T-helper 9 cell (primary cell): ENCODE measurements at places on chromosomes 5 and 9.

DNA sequence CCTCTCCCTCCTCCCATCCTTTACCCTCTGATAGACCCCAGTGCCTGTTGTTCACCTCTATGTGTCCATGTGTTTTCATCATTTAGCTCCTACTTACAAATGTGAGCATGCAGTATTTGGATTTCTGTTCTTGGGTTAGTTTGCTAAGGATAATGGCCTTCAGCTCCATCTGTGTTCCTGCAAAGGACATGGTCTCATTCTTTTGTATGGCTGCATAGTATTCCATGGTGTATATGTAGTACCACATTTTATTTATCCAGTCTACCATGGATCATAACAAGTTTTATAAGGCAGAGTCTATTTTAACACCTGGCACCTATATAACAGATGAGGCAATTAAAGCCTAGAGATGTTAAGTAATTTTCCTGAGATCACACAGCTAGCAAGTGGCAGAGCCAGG lies 7.4 kb downstream of the YTHDC2 start:
- no peak for DNase-seq

DNA sequence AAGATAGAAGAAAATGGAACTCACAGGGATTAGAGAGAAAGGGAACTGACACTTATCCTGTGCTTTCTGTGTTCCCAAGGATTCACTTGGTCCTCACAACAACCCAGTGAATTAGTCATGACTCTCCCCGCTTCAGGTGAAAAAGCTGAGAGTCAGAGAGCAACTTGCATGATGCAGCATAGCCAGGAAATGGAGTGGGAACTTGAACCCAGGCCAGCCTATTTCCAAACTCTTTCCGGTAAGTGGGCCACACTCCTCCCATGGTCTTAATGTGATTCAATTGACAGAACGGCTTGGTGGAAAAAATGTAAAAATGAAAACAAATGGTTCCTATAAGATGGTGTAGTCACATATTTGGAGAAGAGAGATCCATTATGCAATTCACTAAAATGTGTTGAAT lies 45.9 kb upstream of the CEMIP2 start:
- DNase-seq = no peak

DNA sequence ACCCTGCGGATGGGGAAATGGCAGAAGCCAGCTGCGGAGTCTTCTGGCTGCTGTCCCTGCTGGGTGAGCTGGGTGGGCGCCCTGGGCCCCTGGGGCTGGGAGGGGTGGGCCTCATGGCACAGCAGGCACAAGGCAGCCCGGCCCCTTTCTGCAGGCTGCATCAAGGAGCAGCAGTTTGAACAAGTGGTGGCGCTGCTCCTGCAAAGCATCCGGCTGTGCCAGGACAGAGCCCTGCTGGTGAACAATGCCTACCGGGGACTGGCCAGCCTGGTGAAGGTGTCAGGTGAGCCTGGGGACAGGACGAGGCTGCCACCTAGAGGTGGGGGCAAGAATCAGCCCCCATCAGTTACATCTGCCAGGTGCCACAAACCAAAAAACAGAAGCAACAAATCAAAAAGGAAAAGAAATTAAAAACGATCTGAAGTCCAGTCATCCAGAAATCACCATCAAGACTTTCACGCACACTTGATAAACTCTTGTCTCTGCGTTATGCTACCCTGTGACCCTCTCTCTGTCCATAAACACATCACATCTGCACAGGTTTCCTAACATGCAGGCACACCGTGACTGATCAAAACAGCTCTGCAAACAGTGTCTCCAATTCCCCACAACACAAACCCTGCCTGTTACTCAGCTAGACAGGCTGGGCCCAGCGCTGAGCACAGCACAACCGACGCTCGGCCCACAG lies 13.9 kb downstream of the REXO4 start:
- peak; percentile 54 for DNase-seq

DNA sequence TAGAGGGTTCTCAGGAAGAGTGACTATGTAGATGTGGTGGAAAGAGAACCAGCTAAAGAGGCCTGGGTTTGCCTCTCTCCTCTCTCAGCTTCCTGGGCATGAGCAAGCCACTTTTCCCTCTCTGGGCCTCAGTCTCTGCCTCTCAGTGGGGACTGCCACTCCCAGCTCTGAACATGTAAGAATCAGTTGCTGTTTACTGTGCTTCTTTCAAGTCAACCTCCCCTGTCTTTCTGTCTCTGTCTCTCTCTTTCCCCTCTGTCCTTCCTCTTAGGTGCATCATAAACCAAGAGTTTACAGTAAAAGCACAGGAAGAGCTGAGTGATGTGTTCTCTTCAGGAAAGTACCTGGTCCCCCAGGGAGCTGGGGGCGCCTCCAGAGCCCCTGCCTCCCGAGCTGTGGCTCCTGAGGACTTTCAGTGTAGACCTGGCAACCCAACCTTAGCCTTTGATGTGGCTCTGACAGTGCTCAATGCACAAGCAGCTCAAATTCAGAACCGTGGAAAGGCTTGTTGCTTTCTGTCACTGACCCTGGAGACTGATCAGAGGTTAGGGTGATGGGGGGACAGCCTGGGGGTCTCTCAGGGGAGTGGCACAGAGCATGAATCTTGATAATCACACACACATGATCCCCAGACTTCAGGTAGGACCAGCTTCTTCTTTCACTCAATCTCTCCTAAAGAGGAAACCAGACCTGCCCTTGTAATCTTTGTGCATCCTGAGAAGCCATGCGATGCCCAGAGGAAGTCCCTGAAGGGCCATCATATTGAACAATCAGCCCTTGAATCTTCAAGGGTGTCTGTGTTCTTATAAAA lies 59.4 kb upstream of the TNFSF8 start:
- DNase-seq = no peak

DNA sequence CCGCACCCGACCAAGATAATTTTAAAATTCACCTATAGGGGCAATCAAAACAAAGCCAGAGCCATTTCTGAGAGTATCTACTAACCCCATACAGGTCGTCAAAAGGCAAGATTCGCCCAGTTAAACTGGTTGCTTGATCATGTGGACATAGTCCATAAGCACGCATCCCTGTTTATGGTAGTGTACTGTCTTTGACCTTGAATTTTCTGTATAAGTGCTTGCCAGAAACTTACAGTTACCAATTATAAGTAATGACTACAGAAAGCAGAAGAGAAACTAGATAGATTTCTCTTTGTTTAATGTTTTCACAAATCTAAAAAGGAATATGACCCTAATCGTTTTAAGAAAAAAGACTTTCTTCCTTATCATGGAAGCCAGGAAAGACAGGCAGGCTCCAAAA lies 25.6 kb downstream of the SLC31A1 start:
- DNase-seq = no peak

- no peak for DNase-seq
Measured at GRCh38 chr5:86684222-86684621, 66.5 kb downstream of the COX7C start.

GRCh38 chr5:15249152-15249551 lies 250.8 kb upstream of the FBXL7 start:
- DNase-seq = no peak

- DNase-seq = no peak
Measured at GRCh38 chr5:113678924-113679575, 165.6 kb downstream of the YTHDC2 start.

DNA sequence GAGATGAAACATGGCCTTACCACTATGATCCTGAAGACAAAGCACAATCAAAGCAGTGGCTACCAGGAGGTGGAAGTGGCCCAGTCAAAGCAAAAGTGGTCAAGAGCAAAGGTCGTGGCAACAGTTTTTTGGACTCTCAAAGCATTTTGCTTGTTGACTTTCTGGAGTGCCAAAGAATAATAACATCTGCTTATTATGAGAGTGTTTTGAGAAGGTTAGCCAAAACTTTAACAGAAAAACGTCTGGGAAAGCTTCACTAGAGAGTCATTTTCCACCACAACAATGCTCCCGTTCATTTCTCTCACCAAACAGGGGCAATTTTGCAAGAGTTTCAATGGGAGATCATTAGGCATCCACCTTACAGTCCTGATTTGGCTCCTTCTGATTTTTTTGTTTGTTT lies 33.6 kb upstream of the MAMDC2 start:
- DNase-seq = no peak

- DNase-seq = no peak
Measured at GRCh38 chr5:156543348-156544145, 216.6 kb downstream of the SGCD start.

- DNase-seq = no peak
Measured at GRCh38 chr9:76576344-76576743, 117.4 kb downstream of the GCNT1 start.

DNA sequence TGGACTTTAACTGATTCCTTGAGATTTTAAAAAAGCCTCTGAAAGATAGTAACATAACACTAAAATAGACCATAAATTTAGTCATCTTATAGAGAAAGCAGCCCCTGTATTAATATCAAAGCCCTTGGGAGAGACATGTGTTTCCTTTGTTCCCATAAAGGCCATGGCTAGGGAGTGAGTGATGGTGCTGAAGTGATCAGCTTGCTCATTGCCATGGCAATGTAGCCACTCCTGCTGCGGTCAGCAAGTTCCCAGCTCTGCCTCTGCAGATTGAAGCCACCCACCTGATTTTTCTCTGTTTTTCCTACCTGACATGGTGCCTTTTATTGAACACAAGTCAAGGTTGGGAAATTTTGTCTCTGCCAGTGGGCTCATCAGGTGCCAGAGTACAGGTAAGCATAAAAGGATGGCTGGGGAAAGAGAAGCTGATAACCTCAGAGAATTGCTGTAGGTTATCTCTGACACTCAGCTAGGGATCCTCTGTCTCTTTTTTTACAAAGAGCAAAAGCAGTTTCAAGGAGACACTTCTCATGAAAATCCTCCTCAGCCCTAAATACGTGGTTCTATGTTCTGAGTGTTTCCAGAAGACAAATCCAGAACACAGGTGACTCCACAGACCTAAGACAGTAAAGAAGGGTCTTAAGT lies 296.3 kb upstream of the NMUR2 start:
- DNase-seq = no peak

DNA sequence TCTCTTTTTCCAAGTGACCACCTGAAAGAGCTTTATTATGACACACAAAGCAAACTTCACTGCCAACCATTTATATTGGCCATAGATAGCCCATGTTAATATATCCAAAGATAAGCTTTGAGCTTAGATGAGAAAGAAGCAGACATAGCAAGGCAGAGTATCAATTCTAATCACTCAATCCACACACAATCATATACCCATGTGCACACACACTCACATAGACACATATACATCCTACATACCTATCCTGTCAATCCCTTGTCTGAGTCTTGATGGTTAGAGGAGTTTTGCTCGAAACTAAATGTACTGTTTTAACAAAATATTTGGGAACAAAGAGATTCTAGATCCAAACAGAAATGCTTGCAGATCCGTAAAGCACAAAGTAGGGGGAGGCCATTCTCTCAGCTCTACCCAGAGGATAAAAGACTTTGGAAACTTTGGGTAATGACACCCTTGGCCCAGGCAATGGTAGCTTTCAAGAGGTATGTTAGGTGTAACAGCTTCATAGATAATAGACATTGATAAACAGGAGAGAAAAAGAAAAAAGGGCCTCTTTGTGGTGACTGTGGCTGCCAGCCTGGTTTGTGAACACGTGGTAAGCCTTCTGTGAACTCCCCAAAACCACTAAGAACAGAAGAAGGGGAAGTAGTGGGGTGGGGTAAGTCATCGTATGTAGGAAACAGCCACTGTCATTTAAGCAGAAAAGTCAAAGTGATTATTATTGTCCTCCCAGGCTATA lies 121.6 kb downstream of the TLR4 start:
- peak; percentile 15 for DNase-seq

- DNase-seq = no peak
Measured at GRCh38 chr9:87601176-87601575, 103.5 kb downstream of the DAPK1 start.

GRCh38 chr5:15692706-15693381 lies 192.9 kb downstream of the FBXL7 start:
- no peak for DNase-seq

- DNase-seq = no peak
Measured at GRCh38 chr5:85109616-85110015, 724.9 kb upstream of the EDIL3 start.

GRCh38 chr9:84297162-84297821 lies 43.3 kb downstream of the SLC28A3 start:
- DNase-seq = no peak

- no peak for DNase-seq
Measured at GRCh38 chr9:136577941-136578625, 32.2 kb upstream of the NOTCH1 start.

- no peak for DNase-seq
Measured at GRCh38 chr5:458547-459353, 15.8 kb downstream of the EXOC3 start.

- no peak for DNase-seq
Measured at GRCh38 chr5:76472335-76473008, 69.4 kb downstream of the IQGAP2 start.

DNA sequence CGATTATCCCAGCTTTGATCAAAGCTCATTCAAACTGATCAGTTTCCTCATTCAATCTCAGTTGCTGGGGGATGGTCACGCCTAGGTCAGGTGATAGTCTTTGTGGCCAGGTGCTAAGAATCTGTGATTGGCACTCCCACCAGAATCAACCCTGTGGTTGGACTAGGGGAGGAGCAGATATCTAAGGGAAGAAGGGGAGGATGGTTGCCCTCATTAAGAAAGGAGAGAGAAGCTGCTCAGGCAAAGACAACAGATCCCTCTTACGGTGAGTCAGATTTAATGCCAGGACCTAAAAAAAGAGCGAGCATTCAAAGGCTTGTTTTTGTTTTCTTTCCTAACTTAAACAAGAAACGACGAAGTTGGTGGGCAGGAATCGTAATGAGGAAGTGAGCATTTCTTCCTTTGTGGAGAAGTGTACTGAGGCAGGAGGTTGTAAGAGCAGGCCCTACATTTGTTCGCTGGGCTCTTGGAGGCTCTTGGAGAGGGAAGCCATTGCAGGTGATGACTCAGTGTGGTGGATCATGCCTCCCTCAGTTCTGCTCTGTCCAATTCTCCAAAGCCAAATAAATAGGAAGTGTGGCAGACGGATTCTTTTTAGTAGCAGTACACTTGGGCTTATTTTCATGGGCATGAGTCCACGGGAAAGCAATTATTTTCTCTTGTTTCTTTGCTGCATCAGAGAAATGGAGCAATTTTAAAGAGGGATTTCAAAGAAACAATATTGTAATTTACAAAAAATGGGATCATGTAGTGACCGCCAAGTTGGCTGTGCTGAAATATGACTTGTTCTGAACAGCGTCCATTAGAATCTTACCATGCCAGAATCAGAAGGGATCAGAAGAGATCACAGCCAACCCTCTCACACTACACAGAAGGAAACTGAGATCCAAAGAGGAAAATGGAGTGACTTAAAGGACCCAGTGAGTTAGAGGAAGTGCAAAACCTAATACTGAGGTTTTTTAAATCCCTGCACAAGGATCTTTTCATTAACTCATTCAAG lies 18.7 kb upstream of the TGFBR1 start:
- DNase-seq = no peak
